Adrenal gland (tissue), 19 donors: ENCODE measurements at places on chromosomes 3 and 15. TPM values are rescaled to one million over a fixed set of nuclear protein-coding genes. Genes with fewer than 3 reads are reported as not detected.

DNA sequence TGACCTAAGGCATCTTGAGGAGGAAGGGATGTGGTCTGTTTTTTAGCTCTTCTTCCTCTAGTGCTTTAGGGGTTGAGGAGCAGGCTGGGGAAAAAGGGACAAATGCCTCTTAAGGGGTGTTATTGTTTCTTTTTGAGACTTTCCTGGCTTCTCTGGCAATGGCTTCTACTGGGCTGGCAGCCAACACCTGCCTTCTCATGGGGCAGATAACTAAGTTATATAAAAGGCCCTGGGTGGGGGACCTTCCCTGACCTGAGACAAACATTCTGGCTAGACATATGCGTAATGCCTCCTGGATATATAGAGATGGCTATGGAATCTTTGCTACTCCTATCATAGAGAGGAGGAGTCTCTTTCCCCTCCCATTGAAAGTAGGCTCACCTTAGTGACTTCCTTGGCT, 179.2 kb upstream of the PROK2 start:
- DNase-seq = no peak

DNA sequence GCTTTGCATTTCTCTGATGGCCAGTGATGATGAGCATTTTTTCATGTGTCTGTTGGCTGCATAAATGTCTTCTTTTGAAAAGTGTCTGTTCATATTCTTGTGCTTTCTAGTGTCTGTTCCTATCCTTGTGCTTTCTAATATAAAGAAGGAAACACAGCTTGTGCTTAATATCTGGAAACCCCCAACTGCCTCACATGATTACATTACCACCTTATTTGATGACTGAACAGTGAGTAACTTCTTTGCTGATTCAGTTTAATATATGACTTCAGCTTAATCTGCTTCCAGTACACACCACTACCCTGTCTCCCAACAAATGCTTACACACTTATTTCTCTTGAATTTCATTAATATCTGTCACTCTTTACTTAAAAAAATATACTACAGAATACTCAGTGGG, 835.1 kb downstream of the EDEM1 start:
- DNase-seq = no peak

DNA sequence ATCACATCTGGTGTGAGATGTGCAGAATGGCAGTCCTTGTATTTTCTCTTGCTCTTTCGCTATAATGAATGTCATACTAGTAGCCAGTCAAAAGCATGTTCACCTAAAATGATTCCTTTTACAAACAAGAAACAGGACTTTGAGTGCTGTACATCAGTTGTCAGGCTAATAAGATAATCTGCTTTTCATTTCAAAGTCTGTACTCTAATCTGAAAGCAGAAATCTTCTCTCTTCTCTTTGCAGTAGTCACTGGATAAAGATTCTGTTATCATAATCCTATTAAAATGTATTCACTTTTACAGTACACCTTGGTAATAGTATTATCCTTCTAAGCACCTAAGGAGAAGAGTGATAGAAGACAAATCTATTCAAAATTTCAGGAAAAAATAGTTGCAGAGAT, 300.1 kb downstream of the MFSD1 start:
- DNase-seq = no peak

DNA sequence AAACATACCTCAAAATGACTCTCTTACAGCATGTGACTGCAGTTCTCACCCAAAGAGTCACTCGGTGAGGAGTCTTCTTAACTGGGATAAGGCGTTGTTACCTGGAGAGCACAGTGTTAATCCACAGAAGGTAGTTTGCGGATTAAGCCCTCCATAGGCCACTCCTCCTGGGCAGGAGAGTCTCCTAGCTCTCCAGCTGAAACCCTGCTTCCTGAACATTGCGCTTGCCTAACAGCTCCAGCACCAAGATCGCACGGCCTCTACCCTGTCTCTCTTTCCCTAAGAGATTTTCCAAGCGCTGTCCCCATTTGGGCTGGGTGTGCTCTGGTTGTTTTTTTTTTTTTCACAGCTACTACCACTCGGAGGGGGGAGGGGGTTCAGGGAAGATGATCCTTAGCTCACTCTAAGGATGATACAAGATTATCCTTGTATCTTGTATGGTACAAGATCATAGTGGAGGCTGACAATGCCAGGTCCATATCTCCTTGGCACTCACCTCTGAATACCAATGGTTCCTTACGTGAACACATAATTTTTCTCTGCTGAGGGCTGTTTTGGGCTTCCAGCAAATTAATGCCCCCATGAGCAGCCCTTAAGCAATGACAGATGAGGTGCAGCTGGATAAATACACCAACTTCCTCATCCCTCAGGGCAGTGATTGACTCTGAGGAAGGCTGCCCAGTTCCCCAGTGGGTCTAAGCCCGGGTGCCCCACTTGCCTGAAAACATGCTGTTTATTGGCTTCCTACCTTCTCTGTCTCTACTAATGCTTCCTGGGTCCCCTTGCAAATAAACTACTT, 185.2 kb upstream of the TSC22D2 start:
- no peak for DNase-seq

Gene GRM7
- polyA plus RNA-seq = 6.4 TPM

Gene WDR6
- 699 TPM for polyA plus RNA-seq

Gene POC1A
- 6.4 TPM for polyA plus RNA-seq

Gene ITIH4
- 70.7 TPM for polyA plus RNA-seq
